ENCODE measurements at places on chromosomes 2 and 18. TPM values are rescaled to one million over a fixed set of nuclear protein-coding genes. Genes with fewer than 3 reads are reported as not detected.
A peak's percentile ranks its signal among the peaks of the same experiment; 100 is the strongest.

DNA sequence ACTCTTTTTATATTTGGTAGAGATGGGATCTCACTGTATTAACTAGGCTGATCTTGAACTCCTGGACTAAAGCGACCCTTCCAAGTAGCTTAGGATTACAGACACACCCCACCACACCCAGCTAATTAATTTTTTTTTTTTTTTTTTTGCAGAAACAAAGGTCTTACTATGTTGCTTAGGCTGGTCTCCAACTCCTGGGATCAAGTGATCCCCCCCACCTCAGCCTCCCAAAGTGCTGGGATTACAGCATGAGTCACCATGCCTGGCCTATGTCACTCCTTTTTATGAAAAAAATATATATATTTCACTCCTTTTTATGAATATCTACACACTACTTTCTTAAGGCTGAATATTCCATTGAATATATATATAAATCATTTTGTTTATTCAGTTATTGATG lies 162.8 kb downstream of the MGAT5 start:
- DNase-seq, result no peak

GRCh38 chr2:159793326-159793725 lies 4.7 kb downstream of the CD302 start:
- DNase-seq, result no peak

GRCh38 chr18:37242826-37243560 lies 322.6 kb downstream of the CELF4 start:
- DNase-seq, result no peak

GRCh38 chr18:63421514-63421913 lies 762 bp downstream of the VPS4B start:
- no peak for DNase-seq

DNA sequence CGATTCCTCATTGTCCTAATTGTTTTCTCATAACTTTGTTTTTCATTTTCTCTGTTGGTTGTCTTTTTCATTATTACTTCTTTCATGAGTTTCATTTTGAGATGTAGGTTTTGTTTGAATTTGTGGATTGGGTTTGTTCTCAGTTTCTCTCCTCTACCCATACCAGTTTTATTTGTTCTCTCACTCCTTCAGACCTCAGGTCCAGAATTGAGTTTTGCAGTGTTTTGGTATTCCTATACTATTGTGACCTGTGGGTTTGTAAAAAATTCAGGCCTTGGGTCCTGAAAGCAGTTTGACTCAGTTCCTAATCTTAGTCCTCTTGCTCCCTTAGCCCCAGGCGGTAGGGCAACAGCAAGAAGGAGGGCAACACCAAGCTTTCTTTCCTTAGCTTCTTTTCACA lies 28.3 kb upstream of the UBE2E3 start:
- DNase-seq, result no peak

GRCh38 chr2:85911097-85911496 lies 22.3 kb upstream of the ST3GAL5 start:
- no peak for DNase-seq

DNA sequence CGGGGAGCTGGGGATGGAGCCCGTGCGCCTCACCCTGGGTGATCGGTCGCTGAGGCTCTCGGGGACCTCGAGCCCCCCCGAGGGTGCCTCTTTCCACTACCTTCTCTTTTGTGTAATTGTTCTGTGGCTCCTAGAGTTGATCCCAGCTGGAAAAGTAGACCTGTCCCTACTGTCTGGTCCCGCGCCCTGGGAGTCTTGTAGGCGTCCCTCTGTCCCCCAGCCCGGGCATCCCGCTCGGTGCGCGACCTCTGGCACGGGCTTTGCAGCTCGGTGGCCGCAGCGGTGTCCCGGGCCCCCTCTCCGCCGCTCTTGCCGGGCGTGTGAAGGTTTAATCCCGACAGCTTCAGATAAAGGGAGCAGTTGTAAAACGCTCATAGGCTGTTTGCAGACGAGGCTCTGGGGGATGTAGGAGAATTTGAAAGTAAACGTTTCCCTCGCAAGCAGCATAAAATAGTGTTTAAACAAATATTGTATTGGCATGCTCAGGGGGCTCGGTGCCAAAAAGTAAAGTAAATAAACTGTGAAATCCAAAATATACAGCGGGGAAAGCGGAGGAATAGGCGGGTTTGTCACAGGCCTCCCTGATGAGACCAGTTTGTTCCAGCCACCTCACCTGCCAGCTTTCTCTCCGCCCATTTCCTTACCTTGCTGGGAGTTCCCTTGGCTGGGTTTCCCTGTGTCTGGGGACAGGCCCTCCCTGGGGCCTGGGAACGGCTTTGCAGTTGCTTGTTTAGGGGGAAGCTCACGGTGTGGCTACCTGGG lies 1.9 kb downstream of the GLI2 start:
- no peak for DNase-seq

DNA sequence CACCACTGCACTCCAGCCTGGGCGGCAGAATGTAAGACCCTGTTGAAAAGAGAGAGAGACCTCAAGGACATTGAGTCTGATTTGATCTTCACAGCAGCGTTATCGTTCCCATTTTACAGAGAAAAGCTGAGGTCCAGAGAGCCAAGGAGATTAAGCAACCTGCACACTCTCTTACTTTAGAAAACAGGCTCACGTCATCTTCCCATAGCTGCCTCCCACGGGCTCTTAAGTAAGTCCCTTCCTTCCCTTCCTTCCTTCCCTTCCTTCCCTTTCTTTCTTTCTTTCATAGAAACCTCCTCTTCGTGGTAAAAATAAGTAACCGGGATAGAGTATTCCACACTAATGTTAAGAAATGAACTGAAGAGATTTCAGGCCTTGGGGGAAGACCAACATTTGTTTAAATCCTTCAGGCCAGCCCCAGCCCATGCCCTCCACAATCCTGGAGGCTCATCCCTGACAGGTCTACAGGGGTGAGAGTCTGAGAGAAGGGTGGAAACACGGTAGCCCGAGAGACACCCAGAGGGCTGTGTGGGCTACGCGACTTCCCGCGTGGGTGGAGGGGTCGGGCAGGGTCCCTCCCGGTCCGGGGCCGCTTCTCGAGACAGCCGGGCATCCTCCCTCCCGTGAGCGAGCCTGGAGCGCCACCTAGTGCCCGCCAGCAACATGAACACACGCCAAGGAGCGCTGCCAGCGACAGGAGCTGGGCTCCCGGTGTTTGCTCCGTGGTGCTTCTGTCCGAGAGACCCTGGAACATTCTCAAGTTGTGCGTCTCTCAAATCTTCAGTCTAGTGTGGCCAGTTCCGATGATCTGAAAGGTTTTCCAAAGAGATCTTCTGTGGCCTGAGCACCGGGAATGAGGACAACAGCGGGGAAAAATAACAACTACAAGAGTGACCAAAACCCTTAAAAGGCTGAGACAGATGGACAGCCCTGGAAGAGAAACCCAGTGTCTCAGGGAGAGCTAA lies 160.3 kb downstream of the INO80D start:
- DNase-seq, result peak; percentile 82

GRCh38 chr18:5197461-5197860 lies 404 bp upstream of the AKAIN1 start:
- no peak for DNase-seq

DNA sequence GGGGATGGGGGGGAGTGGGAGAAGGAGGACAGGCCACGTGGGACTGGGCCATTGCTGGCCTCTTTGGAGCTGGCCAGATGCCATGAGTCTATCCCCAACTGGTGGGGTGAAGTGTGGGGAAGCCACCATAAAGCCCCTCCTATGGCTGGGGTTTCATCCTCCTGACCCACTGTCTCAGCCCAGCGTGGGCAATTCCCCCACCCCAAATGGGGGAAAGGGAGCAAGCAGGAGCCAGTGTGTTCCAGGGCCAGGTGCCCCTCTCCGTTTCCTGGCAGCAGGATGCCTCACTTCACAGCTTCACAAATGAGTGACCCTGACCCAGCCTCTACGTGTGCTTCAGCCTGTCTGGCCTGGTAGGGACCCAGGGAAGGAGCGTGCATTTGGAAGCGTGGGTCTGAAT lies 474.7 kb upstream of the HS6ST1 start:
- no peak for DNase-seq

The CEBPZ gene
- 42.9 TPM for polyA plus RNA-seq

The DQX1 gene
- not detected for polyA plus RNA-seq

The INHBB gene
- 5.9 TPM for polyA plus RNA-seq

The PLGLB2 gene
- 0.78 TPM for polyA plus RNA-seq

The HOXD9 gene
- 0.29 TPM for polyA plus RNA-seq

The TUBA3D gene
- polyA plus RNA-seq, result 677 TPM

The CSRNP3 gene
- polyA plus RNA-seq, result 0.88 TPM

The RBBP8 gene
- polyA plus RNA-seq, result 12.7 TPM

The CPS1 gene
- polyA plus RNA-seq, result 1.3 TPM

The PPP1R1C gene
- polyA plus RNA-seq, result 4.9 TPM

The RTTN gene
- polyA plus RNA-seq, result 9.4 TPM

The GKN2 gene
- not detected for polyA plus RNA-seq

The KIF3C gene
- polyA plus RNA-seq, result 1.2 TPM

The MAP4K3 gene
- polyA plus RNA-seq, result 8.1 TPM

All from heart right ventricle (tissue), 16 donors.